ENCODE measurements at places on chromosomes 1 and 21. TPM values are rescaled to one million over a fixed set of nuclear protein-coding genes. Genes with fewer than 3 reads are reported as not detected.

The PROX1 gene
- total RNA-seq = not detected

The CFAP141 gene
- total RNA-seq = not detected

The PTCH2 gene
- not detected for total RNA-seq

The RGSL1 gene
- total RNA-seq = not detected

The VHLL gene
- not detected for total RNA-seq

The CD5L gene
- total RNA-seq = not detected

The DLGAP3 gene
- total RNA-seq = 0.05 TPM

The NBPF11 gene
- 2.0 TPM for total RNA-seq

The KCNK1 gene
- total RNA-seq = 7.6 TPM

The ZNF593OS gene
- total RNA-seq = not detected

The LHX8 gene
- not detected for total RNA-seq

The SHISAL2A gene
- total RNA-seq = not detected

The RAP1GAP gene
- 0.19 TPM for total RNA-seq

The SPRR2E gene
- total RNA-seq = not detected

The RGS8 gene
- total RNA-seq = 0.05 TPM

The CNR2 gene
- not detected for total RNA-seq

The GCSAML gene
- not detected for total RNA-seq

The CD53 gene
- total RNA-seq = not detected

The LYPD8 gene
- 2.0 TPM for total RNA-seq

The CA6 gene
- total RNA-seq = not detected

The PLXNA2 gene
- total RNA-seq = 5.9 TPM

The TBX15 gene
- 0.20 TPM for total RNA-seq

The NEGR1 gene
- total RNA-seq = 1.6 TPM

The PTP4A2 gene
- total RNA-seq = 496 TPM

The PAQR6 gene
- 0.40 TPM for total RNA-seq

The CR2 gene
- not detected for total RNA-seq

The ELF3 gene
- total RNA-seq = not detected

The GNAT2 gene
- 0.43 TPM for total RNA-seq

Measured in HT1080 (cell line).